SHP77 treated with DMSO at 0.1 percent for 48 hours (cell line): ENCODE measurements at places on chromosomes 2 and 18.

DNA sequence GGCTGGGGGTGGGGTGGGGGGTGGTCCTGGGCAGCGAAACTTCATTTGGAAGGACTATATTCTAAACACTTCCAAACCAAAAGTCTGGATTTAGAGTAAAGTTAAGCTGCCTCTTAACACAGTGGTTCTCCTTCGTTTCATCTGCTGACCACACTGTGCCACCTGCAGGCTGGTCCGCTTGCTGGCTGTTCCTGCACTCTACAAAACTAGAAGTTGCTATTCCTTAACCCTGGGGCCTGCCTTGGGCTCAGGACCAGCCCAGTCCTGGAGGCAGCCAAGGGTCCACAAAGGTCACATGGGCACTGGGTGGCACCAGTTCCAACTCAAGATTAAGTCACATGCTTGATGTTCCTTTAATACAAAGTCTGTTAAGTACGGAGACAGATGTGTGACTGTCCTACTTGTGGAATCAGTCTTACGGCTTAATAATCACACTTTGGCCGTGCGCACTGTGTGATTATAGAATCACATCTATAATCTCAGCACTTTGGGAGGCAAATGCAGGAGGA, 195.4 kb downstream of the FAM210A start:
- no peak for DNase-seq

GRCh38 chr2:14306268-14306861, 326.2 kb upstream of the LRATD1 start:
- DNase-seq: no peak

- no peak for DNase-seq
These were observed 423.3 kb downstream of the CMPK2 start for GRCh38 chr2:6442252-6442985.

DNA sequence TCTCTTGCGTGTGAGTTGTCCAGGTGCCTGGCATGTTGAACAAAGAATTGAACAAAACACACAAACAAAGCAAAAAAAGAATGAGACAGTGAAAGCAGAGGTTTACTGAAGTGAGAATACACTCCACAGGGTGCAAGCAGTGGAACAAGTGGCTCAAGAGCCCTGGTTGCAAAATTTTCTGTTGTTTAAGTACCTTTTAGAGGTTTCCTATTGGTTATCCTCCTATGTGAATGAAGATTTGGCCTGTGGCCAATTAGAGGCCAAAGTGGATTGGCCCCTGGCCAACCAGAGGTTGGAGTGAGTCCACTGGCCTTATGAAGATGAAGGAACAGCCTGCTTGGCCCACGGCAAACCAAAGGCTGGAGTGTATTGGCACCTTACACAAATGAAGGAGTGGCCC, 1188.5 kb upstream of the NRXN1 start:
- peak; percentile 68 for DNase-seq

DNA sequence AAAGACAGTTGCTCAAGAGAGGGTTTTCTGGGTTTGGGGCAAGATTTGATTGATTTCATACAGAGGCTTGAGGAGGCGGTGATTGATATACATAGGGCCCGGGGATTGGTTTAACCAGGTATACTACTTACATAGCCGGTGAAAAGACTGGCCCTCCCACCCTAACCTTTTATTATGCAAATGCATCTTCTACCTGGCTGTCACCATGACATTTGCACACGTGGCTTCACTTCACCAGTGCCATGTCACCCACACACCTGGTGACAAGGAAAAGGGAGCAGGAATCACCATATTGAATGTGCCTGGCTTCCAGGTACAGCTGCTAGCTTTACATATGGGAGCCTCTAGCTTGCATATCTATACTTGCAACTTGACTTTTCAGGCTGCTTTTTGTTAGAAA, 9.7 kb downstream of the ERMN start:
- DNase-seq: no peak

DNA sequence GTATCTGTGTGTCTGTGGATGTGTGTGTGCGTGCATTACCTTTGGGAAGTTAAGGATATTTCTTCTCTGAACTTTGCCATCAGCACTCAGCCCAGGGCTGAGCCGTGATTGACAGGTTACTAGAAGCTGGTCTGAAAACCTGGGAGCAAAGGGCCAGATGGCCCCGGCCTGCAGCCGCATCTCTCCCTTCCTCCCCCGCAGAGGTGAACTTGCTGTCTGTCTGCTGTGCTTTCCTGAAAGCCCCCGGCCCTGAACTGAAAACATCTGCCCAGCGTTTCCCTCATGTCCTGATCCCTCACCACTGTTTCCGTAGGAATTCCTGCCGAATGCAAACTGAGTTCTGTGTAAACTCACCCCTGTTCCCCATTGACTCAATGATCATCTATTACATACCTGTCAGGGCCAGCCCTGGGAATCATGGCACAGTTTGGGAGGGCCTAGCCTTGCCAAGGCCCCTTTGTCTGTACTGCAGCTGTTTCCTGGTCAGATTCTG, 45.8 kb downstream of the MYCN start:
- DNase-seq: no peak
